ENCODE measurements at places on chromosomes 5 and 9. TPM values are rescaled to one million over a fixed set of nuclear protein-coding genes. Genes with fewer than 3 reads are reported as not detected.
A peak's percentile ranks its signal among the peaks of the same experiment; 100 is the strongest.

- no peak overlapping the region for H3K4me3 ChIP-seq
- H3K27ac ChIP-seq, result no peak overlapping the region
- no peaks in the 10 kb centered on the region for H3K4me1 ChIP-seq
- no peaks in the 10 kb centered on the region for H3K36me3 ChIP-seq
- no peak for DNase-seq
Observed at GRCh38 chr5:149754172-149754880, 24.2 kb downstream of the PPARGC1B start.

Gene WDR70
- total RNA-seq, result 12.2 TPM

Gene C1QTNF2
- total RNA-seq, result 2.2 TPM

- DNase-seq, result no peak
- H3K4me1 ChIP-seq, result peaks cover 68% of the 10 kb centered on the region
- no peaks in the 10 kb centered on the region for H3K27me3 ChIP-seq
- H3K27ac ChIP-seq, result peak overlapping the region; percentile 61
- no peaks in the 10 kb centered on the region for H3K36me3 ChIP-seq
- H3K4me3 ChIP-seq, result no peak overlapping the region
Observed at GRCh38 chr9:106880863-106881262, 17.9 kb downstream of the ZNF462 start.

- DNase-seq, result no peak
- peaks cover 6% of the 10 kb centered on the region for H3K4me1 ChIP-seq
- H3K27me3 ChIP-seq, result no peaks in the 10 kb centered on the region
- H3K4me3 ChIP-seq, result no peak overlapping the region
- H3K36me3 ChIP-seq, result peaks cover 41% of the 10 kb centered on the region
Observed at GRCh38 chr5:55406292-55406691, 98.5 kb downstream of the MTREX start.

DNA sequence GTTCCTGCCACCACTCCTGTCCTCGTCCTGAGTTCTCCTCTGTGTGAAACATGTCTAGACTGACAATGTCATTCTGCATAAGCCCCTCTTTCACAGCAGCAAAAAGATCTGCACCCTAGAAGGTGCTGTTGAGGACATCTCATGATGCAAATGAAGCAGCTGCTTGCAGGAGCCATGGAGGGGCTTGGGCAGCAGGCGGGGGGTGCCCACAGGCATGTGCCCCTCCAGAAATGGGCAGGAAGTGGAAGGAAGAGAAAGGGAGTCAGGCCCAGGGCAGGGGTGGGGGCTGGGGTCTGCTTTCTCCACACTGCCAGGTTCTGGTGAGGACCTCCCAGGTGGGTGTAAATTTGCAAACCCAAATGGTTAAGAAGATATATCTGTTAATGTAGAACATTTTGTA is 54.5 kb upstream of the KCNMB1 start:
- no peak overlapping the region for H3K4me3 ChIP-seq
- no peaks in the 10 kb centered on the region for H3K36me3 ChIP-seq
- H3K27me3 ChIP-seq, result no peaks in the 10 kb centered on the region
- peak; percentile 11 for DNase-seq

Gene SHOC1
- not detected for total RNA-seq

GRCh38 chr5:135337064-135337463 is 62.0 kb downstream of the MACROH2A1 start:
- H3K27me3 ChIP-seq, result no peaks in the 10 kb centered on the region
- H3K27ac ChIP-seq, result no peak overlapping the region
- no peak overlapping the region for H3K4me3 ChIP-seq
- no peak for DNase-seq

- H3K4me3 ChIP-seq, result no peak overlapping the region
- peaks cover 14% of the 10 kb centered on the region for H3K4me1 ChIP-seq
- no peaks in the 10 kb centered on the region for H3K27me3 ChIP-seq
- H3K27ac ChIP-seq, result no peak overlapping the region
- peak; percentile 56 for DNase-seq
Observed at GRCh38 chr5:132376694-132377641, 7.5 kb downstream of the SLC22A5 start.

DNA sequence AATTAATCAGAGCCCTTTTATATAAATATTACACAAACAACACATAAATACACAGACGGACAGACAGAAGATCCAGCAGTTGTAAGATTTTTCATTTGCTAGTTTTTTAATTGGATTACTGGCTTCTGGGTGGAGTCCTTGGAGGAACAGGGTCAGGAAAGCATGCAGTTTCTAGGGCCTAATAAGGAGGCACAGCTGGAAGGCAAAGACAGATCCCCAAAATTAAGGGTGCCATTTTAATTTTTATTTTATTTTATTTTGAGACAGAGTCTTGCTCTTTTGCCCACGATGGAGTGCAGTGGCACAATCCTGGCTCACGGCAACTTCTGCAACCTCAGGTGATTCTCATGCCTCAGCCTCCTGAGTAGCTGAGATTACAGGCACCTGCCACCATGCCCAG is 49.5 kb downstream of the PTGS1 start:
- no peak for DNase-seq
- H3K4me1 ChIP-seq, result no peaks in the 10 kb centered on the region
- no peak overlapping the region for H3K4me3 ChIP-seq
- H3K36me3 ChIP-seq, result no peaks in the 10 kb centered on the region
- no peaks in the 10 kb centered on the region for H3K27me3 ChIP-seq

- peaks cover 55% of the 10 kb centered on the region for H3K4me1 ChIP-seq
- no peaks in the 10 kb centered on the region for H3K36me3 ChIP-seq
- DNase-seq, result no peak
Observed at GRCh38 chr9:136628268-136628667, 34.4 kb upstream of the EGFL7 start.

DNA sequence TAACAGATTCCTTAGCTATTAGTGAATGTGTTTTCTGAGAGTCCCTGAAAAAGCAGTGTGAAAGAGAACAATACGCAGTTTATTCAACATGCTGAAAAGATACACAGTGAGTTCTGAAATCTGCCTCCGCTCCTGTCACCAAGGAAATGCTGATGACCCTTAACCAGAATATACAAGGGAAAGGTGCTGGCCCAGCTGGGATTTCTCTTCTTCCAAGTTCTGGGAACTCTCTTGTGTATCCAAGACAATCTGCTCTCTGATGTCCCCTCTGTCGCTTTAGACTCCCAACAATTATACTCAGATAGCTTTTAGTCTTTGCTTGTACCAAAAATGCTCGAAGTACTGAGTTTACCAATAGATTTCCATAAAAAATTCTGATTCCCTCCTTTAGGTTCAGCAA is 214.9 kb downstream of the TMEM167A start:
- H3K27me3 ChIP-seq, result no peaks in the 10 kb centered on the region
- DNase-seq, result no peak
- H3K27ac ChIP-seq, result no peak overlapping the region
- H3K36me3 ChIP-seq, result no peaks in the 10 kb centered on the region
- no peak overlapping the region for H3K4me3 ChIP-seq

DNA sequence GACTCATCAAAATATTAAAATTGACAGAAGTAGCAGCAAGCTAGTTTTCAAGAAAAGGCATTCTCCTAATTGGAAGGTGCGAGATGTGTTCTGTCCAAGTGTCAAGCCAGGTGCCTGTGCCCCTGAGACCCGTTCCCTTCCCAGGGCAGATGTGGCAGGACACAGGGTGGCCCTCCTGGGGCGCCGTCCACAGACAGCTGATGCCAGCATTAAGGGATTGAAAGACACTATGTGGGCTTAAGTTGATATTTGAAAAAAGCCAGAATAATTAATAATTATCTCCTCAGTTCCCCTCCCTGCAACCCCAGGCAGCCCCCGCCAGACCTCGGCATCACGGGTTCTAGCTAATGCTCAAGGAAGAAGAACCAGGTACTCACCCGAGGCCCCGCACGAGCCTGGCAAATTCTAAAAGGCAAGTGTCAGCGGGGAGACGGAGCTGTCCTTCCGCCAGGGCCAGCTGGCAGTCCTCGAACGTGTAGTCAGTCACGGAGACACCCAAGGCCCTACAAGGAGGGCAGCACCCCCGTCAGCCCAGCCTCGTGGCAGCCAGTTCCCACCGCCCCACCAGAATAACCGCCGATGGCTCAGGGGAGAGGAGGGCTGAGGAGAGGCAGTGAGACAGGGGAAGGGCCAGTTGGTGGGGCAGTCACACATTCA is 29.1 kb upstream of the SLC6A3 start:
- no peak overlapping the region for H3K27ac ChIP-seq
- peaks cover 25% of the 10 kb centered on the region for H3K36me3 ChIP-seq
- H3K27me3 ChIP-seq, result no peaks in the 10 kb centered on the region
- no peak overlapping the region for H3K4me3 ChIP-seq
- peaks cover under 1% of the 10 kb centered on the region for H3K4me1 ChIP-seq
- no peak for DNase-seq
